HT-29 (cell line): ENCODE measurements at places on chromosomes 4 and X. TPM values are rescaled to one million over a fixed set of nuclear protein-coding genes. Genes with fewer than 3 reads are reported as not detected.

Gene SLIT2
- not detected in 2 replicates for total RNA-seq

Gene C4orf36
- 0.10 and 0.41 TPM in 2 replicates for total RNA-seq

Gene PNCK
- 0.99 and 1.1 TPM in 2 replicates for total RNA-seq

Gene CXCL9
- not detected in 2 replicates for total RNA-seq

Gene UNC5C
- total RNA-seq, result not detected in 2 replicates

Gene GYG2
- total RNA-seq, result 0.29 TPM in 1 of 2 replicates, not detected in the other

Gene UGT2A1
- total RNA-seq, result not detected in 2 replicates

Gene GLOD5
- 0.63 TPM in 1 of 2 replicates, not detected in the other for total RNA-seq

Gene TMEM271
- not detected in 2 replicates for total RNA-seq

Gene IL2
- not detected in 2 replicates for total RNA-seq

Gene SAGE1
- total RNA-seq, result not detected in 2 replicates

Gene STATH
- not detected in 2 replicates for total RNA-seq

Gene MAPK10
- 0.51 and 0.94 TPM in 2 replicates for total RNA-seq

Gene VCX2
- not detected in 2 replicates for total RNA-seq

Gene KCNE5
- total RNA-seq, result 0.23 and 0.34 TPM in 2 replicates

GRCh38 chrX:134692233-134692632, 34.0 kb upstream of the PLAC1 start:
- no peak for DNase-seq

DNA sequence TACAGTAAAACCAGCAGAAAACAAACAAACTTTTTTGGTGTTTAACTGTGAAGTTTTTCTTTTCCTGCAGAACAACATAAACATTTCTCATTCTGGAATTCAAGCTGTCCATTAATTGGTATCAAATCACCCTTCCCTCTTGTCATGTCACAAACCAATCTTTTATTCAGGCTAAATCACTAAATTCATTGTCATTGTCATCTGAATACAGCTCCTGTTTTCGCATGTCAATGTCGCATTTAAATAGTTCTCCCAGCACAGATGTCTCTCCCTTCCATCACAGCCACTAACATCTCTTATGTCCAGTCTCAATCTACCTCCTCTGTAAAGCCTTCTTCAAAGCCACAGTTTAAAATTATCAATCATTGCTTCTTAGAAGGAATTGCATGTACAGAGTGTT, 192.1 kb upstream of the PCDH10 start:
- DNase-seq, result no peak

DNA sequence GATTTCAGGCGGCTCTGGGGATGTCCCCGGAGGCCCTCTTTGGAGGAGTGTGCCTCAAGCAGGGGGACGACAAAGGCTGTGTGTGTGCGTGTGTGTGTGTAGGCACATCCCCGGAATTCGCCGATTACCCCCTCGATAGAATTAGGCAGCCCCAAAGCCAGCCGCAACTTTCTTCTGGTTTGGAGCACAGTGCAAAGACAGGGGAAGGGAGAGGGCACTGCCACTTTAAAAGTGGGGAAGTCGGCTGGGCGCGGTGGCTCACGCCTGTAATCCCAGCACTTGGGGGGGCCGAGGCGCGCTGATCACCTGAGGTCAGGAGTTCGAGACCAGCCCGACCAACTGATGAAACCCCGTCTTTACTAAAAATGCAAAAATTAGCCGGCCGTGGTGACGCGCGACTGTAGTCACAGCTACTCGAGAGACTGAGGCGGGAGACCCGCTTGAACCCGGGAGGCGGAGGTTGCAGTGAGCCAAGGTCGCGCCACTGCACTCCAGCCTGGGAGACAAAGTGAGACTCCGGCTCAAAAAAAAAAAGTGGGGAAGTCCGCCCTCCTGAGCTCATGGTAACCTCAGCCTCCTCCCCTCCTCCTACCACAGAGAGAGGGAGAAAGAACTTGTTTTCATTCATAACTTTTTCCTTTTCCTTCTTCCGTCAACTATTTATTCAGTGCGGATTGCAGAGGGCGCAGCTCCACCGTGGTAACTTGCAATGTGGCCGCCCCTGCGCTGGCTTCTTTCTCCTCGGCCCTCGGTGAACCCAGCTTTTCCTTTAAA, 2.4 kb downstream of the SPRY1 start:
- DNase-seq, result peak; percentile 83

DNA sequence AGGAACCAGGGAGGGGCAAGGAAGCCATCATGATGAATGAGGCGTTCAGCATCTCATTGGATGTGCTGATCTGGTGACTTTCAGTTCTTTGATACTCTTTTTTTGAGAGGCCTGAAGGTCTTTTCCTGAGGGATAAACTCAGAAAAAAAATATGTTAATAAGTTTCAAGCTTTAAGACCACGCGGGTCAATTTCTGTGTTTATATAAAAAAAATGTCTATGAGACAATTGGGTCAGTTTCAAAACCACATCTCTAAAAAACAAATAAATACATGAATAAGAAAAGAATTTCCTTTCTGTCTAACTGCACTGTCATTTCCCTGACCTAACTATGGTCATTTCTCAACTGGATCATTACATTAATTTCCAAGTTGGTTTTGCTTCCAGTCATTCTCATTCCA, 62.6 kb downstream of the TRIML1 start:
- no peak for DNase-seq

DNA sequence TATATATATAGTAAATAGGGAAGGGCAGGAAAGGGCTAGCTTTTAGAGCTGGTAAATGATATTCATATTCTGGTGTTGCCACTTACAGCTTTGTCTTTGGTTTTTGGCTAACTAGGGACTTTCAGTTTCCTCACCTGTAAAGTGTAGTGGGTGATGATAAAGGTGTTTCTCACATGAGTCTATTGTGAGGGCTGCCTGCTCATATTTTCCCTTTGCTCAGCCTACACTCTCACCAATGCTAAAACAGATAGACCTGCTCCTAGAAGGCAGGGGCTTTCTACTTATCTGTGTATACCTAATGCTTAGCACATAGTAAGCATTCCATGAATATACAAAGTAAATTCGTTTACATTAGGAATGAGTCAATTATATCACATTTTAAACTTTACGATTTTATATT, 137.2 kb upstream of the HS3ST1 start:
- DNase-seq, result no peak

- DNase-seq, result peak; percentile 10
Observed at GRCh38 chr4:930028-930551, 2.0 kb downstream of the GAK start.

DNA sequence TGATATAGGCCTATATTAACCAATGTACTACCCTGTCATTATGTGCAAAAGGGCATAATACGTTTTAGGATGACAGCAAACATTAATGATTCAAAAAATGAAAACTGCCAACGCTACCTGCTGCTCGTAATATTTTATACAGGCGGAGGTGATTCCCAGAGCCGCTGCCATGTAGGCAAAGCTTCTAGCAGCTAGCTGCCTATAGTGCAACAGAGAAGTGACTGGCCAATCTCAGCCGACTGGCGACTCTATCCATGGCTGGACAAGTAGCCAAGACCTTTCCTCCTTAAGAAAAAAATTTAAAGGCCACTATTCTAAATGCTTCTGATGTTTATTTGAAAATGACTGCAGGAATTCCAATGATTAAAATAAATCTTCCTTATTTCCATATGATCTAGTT, 1.9 kb downstream of the PPARGC1A start:
- no peak for DNase-seq

DNA sequence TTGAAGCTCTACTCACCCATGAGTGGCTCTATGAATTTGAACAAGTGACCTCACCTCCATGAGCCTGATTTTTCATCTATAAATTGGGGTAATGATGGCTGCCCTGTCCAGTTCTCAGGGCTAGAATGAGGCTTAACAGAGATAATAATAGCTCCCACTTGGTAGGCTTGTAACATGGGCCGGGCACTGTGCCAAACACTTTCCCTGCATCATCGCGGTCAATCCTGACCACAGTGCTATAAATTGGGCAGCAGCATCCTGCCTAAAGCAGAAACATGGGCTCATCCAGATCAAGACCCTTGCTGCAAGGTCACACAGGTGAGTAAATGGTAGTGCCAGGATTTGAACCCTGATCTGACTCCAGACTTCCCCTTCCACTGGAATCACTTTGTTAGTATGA, 12.8 kb downstream of the APLN start:
- DNase-seq, result no peak

DNA sequence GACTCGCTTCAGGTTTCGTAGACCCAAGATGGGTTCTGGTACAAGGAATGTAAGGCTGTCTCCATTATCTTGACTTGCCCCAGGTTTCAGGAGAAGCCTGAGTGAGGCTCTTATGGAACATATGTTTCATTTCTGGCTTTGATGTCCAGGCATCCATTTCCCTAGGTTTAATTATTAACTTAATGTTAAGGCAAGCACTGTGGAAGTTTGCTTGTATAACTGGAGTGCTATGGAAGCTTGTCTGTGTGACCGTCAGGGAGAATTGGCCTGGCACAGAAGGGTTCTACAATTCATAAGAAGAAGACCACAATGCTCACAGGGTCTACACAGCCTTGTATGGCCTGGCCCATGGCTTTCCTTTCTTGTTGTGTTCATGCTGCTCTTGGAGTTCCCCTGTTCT, 47.2 kb upstream of the PPP1R2C start:
- DNase-seq, result peak; percentile 10

- DNase-seq, result no peak
Observed at GRCh38 chr4:61041527-61041926, 158.6 kb upstream of the ADGRL3 start.

DNA sequence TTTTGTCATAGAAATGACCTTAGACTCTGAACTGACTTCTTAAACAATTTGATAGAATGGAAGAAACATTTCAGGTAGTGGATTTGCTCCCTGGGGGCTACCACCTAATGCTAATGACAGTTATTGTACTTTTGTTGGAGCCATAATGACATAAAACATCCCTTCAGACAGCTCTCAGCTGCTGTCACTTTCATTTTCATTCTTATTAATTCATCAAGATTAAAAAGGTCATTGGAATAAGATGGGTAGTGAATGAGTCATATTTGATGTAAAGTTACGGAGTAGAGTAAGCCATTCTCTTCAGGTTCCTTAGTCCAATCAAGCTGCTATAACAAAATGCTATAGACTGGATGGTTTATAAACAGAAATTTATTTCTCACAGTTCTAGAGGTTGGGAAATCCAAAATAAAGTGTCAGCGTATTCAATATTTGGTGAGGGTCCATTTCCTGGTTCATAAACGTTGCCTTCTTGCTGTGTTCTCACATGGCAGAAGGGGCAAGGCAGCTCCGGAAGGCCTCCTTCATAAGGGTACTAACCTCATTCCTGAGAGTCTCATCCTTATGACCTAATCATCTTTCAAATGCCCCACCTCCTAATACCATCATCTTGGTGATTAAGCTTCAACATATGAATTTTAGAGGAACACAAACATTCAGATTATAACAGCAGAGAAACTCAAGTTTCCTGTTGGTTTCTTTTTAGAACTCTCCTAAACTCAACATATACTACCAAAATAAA, 268.5 kb downstream of the ARAP2 start:
- no peak for DNase-seq

DNA sequence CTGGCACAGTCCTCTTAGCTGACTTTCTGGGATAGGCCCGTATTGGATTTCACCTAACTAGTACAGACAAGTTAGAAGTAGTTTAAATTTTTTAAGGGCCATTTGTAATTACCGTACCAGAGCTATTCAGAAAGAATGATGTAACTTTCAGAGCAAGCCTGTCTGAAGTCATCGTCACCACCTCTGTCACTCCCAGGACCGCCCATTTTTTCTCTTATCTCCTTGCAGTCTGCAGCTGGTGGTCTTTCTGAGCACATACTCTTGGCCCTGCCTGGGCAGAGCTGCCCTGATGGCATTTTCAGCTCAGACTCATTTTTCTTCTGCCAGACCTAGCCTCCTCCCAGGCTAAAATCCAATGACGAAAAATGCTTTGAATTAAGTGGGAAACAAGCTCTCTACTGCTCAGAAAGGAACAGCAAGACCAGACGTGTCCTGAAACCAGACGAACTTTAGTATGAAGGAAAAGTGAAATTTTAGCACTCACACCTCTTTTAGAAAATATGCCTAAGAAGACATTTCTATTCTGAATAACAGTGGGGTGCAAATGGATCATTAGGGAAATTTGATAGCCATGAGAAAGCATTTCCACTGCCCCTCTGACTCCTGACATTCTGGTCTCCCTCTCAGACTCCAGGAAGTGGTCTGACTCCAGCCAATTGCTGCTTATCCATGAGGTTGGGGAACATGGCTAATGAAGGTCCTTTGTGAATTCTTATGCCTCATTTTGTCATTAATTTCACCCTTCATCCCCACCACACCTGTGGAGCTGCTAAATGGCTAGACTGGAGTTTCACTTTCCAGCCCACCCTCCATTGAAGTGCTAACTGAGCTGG, 162.4 kb upstream of the GYPA start:
- no peak for DNase-seq

- DNase-seq, result no peak
Observed at GRCh38 chrX:99777912-99778311, 632.2 kb downstream of the PCDH19 start.

DNA sequence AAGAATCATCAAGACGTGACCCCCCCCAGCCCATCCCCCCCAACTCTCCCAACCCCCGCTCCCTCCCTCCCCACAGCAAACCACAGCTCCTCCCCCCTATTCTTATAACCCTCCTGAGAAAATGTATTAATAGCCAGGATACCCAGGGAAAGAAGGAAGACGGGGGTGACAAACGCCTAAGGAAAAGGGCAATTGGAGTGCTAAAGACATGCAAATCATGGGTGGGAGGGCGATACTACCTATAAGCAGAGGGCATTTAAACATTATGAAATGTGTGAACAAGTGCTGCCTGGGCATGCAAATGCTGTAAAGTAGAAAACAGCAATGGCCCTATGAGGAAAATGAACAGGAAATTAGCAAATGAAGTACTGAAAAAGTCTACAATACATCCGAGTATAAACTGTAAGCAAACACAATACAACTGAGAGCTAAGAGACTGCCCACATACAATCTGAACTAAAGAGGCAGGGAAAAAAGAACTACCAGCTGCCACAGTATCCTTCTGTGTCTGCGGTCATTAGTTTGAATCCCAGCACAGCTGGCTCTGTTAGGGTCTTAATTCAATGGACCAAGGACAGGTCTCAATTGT, 2.4 kb downstream of the CXXC4 start:
- peak; percentile 27 for DNase-seq

- DNase-seq, result peak; percentile 22
Observed at GRCh38 chr4:145130130-145130529, 32.0 kb downstream of the ABCE1 start.

DNA sequence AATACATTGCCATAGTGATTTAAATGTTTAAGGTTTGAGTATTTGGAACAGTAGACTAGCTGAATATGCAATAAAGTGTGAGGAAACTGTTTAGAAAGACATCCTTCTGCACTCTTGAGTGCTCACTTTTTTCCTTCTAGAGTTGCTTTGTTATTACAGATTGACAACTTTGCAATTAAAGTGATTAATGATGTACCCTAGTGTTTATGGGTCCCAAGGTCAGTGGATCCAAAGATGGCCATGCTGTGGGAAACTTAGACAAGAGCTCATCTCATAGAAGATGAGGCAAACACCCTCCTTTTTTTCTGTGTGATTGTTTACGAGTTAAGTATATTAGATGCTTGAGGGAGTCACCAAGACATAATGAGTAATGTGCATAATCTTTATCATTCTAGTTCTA, 118.8 kb downstream of the PDLIM5 start:
- DNase-seq, result no peak
